Activated CD8-positive, alpha-beta T cell treated with anti-CD3 and anti-CD28 coated beads for 36 hours (primary cell): ENCODE measurements at places on chromosomes 1 and 21. TPM values are rescaled to one million over a fixed set of nuclear protein-coding genes. Genes with fewer than 3 reads are reported as not detected.

GRCh38 chr1:223556414-223557129 lies 108.9 kb downstream of the CAPN8 start:
- H3K36me3 ChIP-seq: no peaks in the 10 kb centered on the region
- H3K27ac ChIP-seq: no peak overlapping the region
- no peak overlapping the region for H3K4me3 ChIP-seq
- no peaks in the 10 kb centered on the region for H3K27me3 ChIP-seq
- H3K4me1 ChIP-seq: no peaks in the 10 kb centered on the region

DNA sequence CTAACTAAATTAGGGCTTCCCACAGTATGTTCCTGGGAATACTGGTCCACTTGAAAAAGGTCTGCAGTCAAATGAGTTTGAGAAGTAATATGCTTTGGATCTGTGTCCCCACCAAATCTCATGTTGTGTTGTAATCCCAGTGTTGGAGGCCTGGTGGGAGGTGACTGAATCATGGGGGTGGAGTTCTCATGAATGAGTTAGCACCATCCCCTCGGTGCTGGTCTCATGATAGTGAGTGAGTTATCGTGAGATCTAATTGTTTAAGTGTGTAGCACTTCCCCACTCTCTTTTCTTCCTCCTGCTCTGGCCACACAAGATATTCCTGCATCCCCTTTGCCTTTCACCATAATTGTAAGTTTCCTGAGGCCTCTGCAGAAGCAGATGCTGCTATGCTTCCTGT lies 16.9 kb upstream of the DMRTB1 start:
- no peaks in the 10 kb centered on the region for H3K27me3 ChIP-seq
- no peak overlapping the region for H3K27ac ChIP-seq
- H3K4me3 ChIP-seq: no peak overlapping the region
- H3K36me3 ChIP-seq: no peaks in the 10 kb centered on the region
- peak; percentile 10 for DNase-seq
- H3K4me1 ChIP-seq: no peaks in the 10 kb centered on the region

DNA sequence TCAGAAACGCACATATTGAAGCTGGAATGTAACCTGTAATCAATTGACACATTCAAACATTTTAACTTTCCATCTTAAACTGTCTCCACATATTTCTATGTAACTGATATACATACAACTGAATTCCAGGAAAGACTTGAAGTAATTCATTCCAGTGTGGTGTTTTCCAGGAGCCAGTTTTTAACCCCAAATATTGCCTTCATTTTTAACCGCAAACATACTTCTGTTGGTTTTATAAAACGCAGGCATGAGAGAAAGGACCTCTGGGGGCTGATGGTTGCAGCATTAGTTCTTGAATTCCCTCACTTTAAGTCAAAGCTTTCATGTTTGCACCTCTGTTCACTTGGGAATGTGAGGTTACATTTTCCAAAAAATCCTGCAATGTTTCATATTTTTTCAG lies 204.1 kb downstream of the CRB1 start:
- H3K27ac ChIP-seq: no peak overlapping the region
- H3K27me3 ChIP-seq: peaks cover 2% of the 10 kb centered on the region
- no peaks in the 10 kb centered on the region for H3K36me3 ChIP-seq
- no peaks in the 10 kb centered on the region for H3K4me1 ChIP-seq

GRIK1 gene
- not detected for total RNA-seq

AMPD1 gene
- not detected for total RNA-seq

DNA sequence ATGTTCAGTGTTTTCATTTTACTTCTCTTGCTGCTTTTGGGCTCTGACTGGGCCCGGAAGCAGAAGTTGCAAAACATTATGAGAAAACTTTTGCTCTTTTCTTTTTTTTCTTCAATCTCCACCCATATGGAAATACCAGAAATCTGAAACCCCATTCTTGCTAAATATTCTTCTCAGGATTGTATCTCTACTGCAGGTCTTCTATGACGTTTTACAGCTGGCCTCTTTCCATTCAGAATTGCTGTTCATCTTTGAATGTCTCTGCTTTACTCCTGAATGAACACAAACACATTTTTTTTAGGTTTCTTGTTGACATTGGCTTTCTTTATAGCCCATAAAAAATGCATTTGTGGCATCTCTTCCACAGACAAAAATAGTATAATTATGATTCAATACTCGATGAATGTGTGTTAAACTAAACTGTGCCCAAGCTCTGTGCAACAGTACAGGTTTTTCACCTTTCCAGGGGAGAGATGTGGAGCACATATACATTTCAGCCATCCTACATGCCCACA lies 18.8 kb downstream of the PTPRC start:
- no peaks in the 10 kb centered on the region for H3K27me3 ChIP-seq
- peak; percentile 52 for DNase-seq
- peaks cover 64% of the 10 kb centered on the region for H3K4me1 ChIP-seq

DNA sequence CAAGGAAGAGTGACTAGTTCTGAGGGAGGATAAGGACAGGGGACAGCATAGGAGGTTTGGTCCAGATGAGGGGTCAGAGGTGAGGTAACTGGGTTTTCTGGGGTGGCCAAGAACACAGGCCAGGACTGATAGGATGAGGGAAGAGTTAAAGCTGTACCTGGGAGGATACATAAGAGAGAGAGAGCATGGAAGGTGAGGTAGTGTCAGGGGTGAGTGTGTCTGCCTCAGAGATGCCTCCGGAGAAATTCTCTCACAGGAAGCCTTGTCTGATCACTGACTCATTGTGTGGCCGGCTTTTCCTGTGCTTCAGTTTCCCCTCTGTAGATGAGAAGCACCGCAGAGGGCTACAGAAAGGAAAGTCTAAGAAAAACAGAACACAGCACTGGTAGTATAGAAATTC lies 40.2 kb downstream of the FASLG start:
- H3K4me3 ChIP-seq: peak overlapping the region; percentile 50
- peak; percentile 87 for DNase-seq
- H3K27me3 ChIP-seq: no peaks in the 10 kb centered on the region
- peaks cover 54% of the 10 kb centered on the region for H3K4me1 ChIP-seq
- no peaks in the 10 kb centered on the region for H3K36me3 ChIP-seq
- H3K27ac ChIP-seq: peak overlapping the region; percentile 95

TMOD4 gene
- total RNA-seq: 2.5 TPM

GRCh38 chr1:21893046-21893805 lies 43.9 kb downstream of the HSPG2 start:
- DNase-seq: no peak
- H3K27me3 ChIP-seq: no peaks in the 10 kb centered on the region
- H3K4me1 ChIP-seq: no peaks in the 10 kb centered on the region
- H3K36me3 ChIP-seq: no peaks in the 10 kb centered on the region

AIRE gene
- not detected for total RNA-seq

GRCh38 chr21:44059710-44060109 lies 47.5 kb upstream of the PWP2 start:
- H3K27ac ChIP-seq: peak overlapping the region; percentile 10
- no peaks in the 10 kb centered on the region for H3K27me3 ChIP-seq
- peaks cover 32% of the 10 kb centered on the region for H3K4me1 ChIP-seq

GRCh38 chr1:155086128-155086741 lies 7.6 kb downstream of the EFNA3 start:
- H3K4me3 ChIP-seq: peak overlapping the region; percentile 91
- peaks cover 22% of the 10 kb centered on the region for H3K4me1 ChIP-seq
- DNase-seq: peak; percentile 93
- peaks cover 31% of the 10 kb centered on the region for H3K27me3 ChIP-seq

HCRTR1 gene
- not detected for total RNA-seq

- no peaks in the 10 kb centered on the region for H3K36me3 ChIP-seq
- no peaks in the 10 kb centered on the region for H3K4me1 ChIP-seq
- no peak overlapping the region for H3K27ac ChIP-seq
- no peaks in the 10 kb centered on the region for H3K27me3 ChIP-seq
- H3K4me3 ChIP-seq: no peak overlapping the region
These were observed 664.6 kb downstream of the NCAM2 start for GRCh38 chr21:21662776-21663175.

DNA sequence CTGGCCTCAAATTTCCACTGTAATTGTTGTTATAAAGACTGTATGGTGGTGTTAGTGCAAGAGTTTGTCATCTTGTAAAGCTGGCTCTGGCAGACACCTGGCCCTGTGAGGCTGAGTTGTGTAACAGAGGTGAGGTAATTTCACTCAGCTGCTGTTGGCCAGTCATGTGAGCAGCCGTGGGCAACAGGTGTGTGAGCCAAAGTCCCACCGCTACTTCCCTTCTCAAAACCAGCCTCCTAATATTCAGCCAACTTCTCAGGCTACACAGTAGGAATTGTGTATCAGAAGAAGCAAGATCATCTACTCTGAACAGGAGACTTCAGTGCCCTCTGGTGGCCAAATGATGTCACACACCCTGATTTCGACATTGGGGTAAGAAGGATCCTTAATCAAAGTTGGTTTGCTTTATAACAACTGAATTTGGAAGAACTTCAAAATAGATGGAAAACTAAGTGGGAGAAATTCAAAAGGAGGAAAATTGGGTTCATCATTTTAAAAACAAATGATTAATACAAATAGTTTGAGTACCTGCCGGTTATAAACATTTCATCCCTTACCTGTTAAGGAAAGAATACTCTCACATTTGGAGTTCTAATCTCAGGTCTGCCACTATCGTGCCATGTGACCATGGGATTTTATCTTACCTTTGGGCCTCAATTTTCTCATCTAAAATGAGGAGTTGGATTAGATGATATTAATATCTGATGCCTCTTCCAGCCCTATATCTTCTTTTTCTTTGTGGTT lies 2.6 kb upstream of the CREG1 start:
- peaks cover 20% of the 10 kb centered on the region for H3K4me1 ChIP-seq
- no peak overlapping the region for H3K4me3 ChIP-seq
- no peak overlapping the region for H3K27ac ChIP-seq
- no peaks in the 10 kb centered on the region for H3K36me3 ChIP-seq

DNA sequence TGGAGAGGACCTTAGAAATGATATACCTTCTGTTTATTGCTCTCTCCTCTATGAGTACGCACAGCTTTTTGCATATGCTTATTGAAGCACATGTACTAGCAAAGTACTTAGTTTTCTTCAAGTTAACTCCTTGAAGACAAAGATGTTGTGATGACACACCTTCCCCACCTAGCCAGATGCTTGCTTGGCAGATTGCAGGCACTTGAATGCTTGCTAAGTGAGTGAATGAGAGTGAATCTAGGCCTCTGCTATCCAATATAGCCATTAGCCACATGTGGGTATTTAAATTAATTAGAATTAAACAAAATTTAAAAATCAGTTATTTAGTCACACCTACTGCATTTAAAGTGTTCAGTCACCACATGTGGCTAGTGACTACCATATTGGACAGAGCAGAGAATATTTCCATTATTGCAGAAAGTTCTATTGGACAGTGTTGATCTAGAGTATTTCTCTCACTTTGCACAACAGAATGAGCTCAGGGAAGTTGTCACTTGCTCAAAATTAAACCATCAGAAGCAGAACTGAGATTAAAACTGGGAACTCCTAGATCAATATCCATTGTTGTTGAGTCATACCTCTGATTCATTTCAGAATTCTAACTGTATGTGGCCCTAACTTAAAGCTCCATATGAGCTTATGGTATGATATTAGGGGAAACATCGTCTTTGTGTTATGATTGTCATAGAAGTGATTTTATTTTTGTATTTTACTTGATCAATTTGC lies 8.6 kb upstream of the EEIG2 start:
- H3K27ac ChIP-seq: no peak overlapping the region
- no peak overlapping the region for H3K4me3 ChIP-seq

GRCh38 chr1:202107801-202108731 lies 14.7 kb upstream of the GPR37L1 start:
- no peak for DNase-seq
- H3K4me3 ChIP-seq: no peak overlapping the region
- no peaks in the 10 kb centered on the region for H3K4me1 ChIP-seq
- no peaks in the 10 kb centered on the region for H3K27me3 ChIP-seq
- no peaks in the 10 kb centered on the region for H3K36me3 ChIP-seq
- no peak overlapping the region for H3K27ac ChIP-seq

DNA sequence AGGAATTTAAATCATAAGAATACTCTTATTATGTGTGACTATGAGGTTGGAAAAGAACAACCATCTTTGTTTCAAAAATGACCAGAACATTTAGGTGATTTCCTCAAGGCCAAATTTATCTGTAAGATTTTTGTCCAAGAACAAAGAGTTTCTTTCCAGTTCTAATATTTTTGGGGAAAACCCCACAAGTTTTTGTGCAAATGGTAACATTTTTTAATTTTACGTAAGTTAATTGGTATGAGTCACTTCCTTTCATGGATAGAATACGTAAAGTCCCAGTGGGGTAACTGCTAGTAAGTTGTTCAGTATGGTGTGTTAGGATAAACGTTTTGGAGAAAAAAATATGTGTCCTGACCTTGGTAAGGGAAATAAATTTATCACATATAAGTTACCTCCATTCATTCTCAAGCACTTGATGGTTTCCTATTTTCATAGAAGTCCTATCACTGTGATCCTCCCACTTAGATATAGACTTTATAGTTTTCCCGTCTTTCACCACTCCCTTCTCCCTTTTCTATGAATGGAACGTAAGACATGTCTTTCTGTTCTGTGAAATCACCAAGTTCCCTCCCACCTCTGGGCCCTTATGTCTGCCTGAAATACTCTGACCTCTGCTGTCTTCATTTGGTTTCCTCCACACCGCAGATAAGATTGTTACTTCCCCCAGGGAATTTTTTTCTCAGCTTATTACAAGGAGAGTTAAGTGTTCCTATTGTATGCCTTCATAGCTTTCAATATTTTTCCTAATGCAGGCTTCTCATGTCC lies 34.9 kb upstream of the TSNAX start:
- H3K36me3 ChIP-seq: peaks cover 3% of the 10 kb centered on the region
- no peak overlapping the region for H3K4me3 ChIP-seq
- DNase-seq: no peak
- peak overlapping the region; percentile 16 for H3K27ac ChIP-seq
- H3K4me1 ChIP-seq: peaks cover 5% of the 10 kb centered on the region
- H3K27me3 ChIP-seq: peaks cover 8% of the 10 kb centered on the region

- H3K4me3 ChIP-seq: no peak overlapping the region
- peak overlapping the region; percentile 58 for H3K27ac ChIP-seq
- H3K4me1 ChIP-seq: peaks cover 75% of the 10 kb centered on the region
These were observed 27.1 kb downstream of the TRAF5 start for GRCh38 chr1:211353562-211354212.

GRCh38 chr1:96291468-96291867 lies 430.1 kb upstream of the PTBP2 start:
- no peak for DNase-seq
- no peaks in the 10 kb centered on the region for H3K36me3 ChIP-seq
- no peaks in the 10 kb centered on the region for H3K27me3 ChIP-seq
- no peaks in the 10 kb centered on the region for H3K4me1 ChIP-seq

CFAP74 gene
- 0.41 TPM for total RNA-seq

IQCC gene
- 4.4 TPM for total RNA-seq

TMIGD3 gene
- total RNA-seq: not detected

GRCh38 chr1:47796626-47797025 lies 200.6 kb downstream of the TRABD2B start:
- DNase-seq: no peak
- H3K4me3 ChIP-seq: no peak overlapping the region
- no peak overlapping the region for H3K27ac ChIP-seq
- no peaks in the 10 kb centered on the region for H3K4me1 ChIP-seq

CASQ2 gene
- not detected for total RNA-seq

TEDDM1 gene
- total RNA-seq: not detected
